Neuronal stem cell (in vitro differentiated cells): ENCODE measurements at places on chromosomes 5 and 9.
A peak's percentile ranks its signal among the peaks of the same experiment; 100 is the strongest.

GRCh38 chr9:110928599-110928998 lies 109.7 kb downstream of the LPAR1 start:
- no peak for DNase-seq

DNA sequence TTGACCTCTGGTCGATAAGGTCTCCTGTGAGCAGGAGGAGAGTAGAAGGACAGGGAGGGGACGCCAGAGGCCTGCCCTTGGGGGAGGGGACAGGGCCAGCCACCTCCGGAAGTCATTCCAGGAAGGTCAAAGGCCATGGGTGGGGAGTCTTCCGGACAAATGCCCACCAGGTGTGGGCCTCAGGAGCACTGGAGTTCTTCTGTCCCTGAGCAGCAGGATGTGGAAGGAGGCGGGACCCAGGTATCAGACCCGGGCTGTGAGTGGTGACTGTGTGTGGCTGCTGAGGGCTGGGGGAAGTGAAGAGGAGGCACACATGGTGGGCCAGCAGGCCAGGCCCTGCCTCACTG lies 13.9 kb downstream of the FGF18 start:
- DNase-seq: no peak

DNA sequence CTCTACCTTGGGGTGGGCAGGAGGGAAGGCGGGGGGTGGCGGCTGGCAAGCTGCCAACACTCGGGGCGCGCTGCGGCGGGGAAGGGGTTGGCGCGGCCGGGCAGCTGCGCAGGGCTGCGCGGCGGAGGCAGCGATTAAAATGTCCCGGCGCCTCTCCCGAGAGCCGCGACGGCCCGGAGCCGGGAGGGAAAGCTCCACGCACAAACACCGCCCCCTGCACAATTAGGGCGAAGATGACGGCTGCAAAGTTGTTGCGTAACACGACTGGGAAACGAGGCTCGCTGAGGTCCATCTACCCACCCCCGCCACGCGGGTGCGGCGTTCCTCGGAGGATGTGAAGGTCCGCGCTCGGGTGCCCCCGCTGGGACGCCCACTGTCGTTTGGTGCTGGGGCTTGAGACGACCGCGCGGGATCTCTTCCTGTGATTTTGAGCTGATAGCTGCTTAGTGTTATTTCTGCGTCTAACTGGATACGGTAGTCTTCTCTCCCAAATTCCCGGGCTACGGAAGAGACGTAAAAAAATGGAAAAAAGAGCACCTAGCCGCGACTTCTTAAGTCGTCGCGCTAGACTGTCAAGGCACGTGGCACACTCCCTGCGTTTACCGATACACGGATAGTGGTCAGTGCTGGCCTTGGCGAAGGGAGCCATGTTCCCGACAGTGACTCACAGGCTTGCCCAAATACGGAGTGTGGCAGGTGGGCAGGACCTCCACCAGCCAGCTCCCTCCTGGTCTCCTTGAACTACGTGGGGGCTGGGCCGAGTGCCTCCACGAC lies 958 bp upstream of the NFIL3 start:
- DNase-seq: peak; percentile 32

DNA sequence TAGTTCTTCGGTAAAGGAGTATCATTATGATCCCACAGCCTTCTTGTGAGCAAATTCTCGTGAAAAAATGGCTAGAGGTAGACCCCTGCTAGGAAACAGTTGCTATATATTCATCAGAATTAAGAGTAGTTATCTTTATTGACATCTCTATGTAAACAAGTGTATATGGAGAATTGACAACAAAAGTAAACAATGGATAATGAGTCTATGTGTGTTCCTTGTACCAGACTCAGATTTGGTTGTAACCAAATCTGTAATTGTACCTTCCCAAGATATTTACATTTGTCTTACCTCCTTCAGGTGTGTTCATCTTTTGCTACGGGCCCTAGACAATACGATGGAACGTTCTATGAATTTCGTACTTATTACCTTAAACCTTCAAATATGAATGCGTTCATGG lies 2.1 kb downstream of the NIPSNAP3B start:
- no peak for DNase-seq
